ENCODE measurements at places on chromosomes 7 and 10. TPM values are rescaled to one million over a fixed set of nuclear protein-coding genes. Genes with fewer than 3 reads are reported as not detected.

The MYH16 gene
- total RNA-seq = 0.33 TPM

The SOSTDC1 gene
- not detected for total RNA-seq

The CRHR2 gene
- not detected for total RNA-seq

The SLC13A1 gene
- not detected for total RNA-seq

The WIPF3 gene
- total RNA-seq = not detected

The PKD2L1 gene
- total RNA-seq = under 0.01 TPM

The HIPK2 gene
- total RNA-seq = 7.9 TPM

The VWC2 gene
- total RNA-seq = not detected

The ADAM12 gene
- 40.8 TPM for total RNA-seq

The ZNF722 gene
- total RNA-seq = not detected

The THSD7A gene
- 0.50 TPM for total RNA-seq

The ADCYAP1R1 gene
- not detected for total RNA-seq

The ITIH5 gene
- under 0.01 TPM for total RNA-seq

The UTF1 gene
- total RNA-seq = not detected

The TFPI2 gene
- total RNA-seq = 620 TPM

The ATG9B gene
- 0.11 TPM for total RNA-seq

The LBX1 gene
- total RNA-seq = not detected

The SLC26A3 gene
- total RNA-seq = not detected

The SYT15B gene
- under 0.01 TPM for total RNA-seq

The BCAP29 gene
- 120 TPM for total RNA-seq

The GRM8 gene
- total RNA-seq = not detected

The SAMD9L gene
- total RNA-seq = 15.4 TPM

The GHRHR gene
- total RNA-seq = not detected

The ELMO1 gene
- 0.50 TPM for total RNA-seq

The LDB3 gene
- not detected for total RNA-seq

The FZD1 gene
- 18.7 TPM for total RNA-seq

The LRRC4 gene
- 0.22 TPM for total RNA-seq

The ANK3 gene
- 7.2 TPM for total RNA-seq

The NPS gene
- not detected for total RNA-seq

The CLDN4 gene
- 58.2 TPM for total RNA-seq

The PDK4 gene
- total RNA-seq = 0.12 TPM

The BHLHA15 gene
- 1.3 TPM for total RNA-seq

The SFTPD gene
- not detected for total RNA-seq

The PAX4 gene
- not detected for total RNA-seq

The WNT2 gene
- 3.6 TPM for total RNA-seq

The BLNK gene
- not detected for total RNA-seq

The ANKRD1 gene
- 1.00 TPM for total RNA-seq
